SW480 (cell line): ENCODE measurements at places on chromosomes 12 and 14.
A peak's percentile ranks its signal among the peaks of the same experiment; 100 is the strongest.

DNA sequence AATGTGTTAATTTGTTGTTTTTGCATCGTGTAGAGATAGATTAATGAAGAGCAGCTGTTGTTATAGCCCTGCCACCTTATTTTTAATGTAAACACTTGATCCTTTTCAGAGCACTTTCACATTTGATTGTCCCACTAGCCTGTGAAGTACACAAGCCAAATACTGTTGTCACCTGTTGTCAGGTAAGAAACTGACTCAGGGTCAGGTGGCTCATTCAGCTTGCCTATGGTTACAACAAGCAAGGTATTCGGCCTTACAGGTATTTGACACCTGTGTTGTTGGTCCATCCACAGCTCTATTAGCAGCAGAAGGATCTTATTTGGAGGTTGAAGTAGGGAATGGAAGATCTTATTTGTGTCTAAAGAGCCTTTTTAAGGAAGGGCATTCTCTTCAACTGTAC is 108.9 kb downstream of the GPR135 start:
- DNase-seq: no peak

DNA sequence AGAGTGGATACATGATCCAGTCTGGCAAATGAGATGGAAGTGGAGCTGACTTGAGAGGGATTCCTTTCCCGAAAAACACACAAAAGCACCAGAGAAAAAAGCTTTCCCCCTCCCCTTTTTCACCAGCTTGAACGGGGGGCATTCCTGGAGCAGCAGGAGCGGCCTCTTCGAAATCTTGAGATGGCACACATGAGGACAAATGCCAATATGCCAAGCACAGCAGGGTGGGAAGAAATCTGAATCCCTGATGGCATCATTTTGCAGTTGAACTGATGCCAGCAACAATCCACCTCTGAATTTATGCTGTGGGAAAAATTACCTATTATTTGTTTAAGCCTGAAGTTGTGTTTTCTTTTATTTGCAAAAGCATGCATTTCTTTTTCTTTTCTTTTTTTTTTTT is 29.7 kb upstream of the BICD1 start:
- DNase-seq: no peak

DNA sequence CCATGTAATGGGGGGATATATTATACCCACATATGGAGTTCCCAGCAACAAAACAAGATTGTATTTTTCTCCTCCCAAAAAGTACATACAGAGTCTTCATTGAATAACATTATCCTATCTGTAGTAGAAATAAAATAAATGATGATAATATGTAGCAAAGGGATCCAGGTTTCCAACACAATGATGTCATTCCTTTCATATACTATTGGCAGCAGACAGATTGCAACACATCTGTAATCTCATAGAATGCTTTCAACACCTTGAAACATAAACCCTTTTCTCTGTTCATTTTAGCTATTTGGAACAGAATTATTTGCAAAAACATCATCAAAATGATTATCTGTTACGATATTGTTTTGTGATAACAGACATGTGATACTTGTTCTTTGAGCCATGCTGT is 317.6 kb downstream of the DPF3 start:
- no peak for DNase-seq

- DNase-seq: no peak
Measured at GRCh38 chr12:119689935-119690500, 22.1 kb downstream of the PRKAB1 start.

DNA sequence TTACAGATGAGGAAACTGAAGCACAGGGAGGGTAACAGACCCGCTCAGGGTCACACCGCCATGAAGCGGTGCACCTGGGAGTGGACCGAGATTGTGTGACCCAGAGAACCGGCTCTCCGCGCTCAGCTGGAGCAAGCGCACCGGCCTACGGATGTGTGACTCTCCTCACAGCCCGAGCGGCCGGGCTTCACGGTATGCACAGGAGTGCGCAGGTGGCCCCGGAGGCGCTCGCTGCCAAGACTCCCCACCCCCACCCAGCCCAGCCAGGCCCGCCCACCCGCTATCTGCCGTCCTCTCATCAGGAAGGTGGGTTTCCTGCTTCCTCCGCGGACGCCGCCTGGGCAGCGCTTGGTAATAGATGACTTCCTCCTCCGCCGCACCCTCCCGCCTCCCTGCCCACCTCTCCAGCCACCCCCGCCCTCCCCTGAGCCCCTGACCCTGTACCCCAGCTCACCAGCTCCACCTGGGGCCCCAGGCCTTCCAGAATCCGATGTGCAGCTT is 110.7 kb downstream of the NCOR2 start:
- no peak for DNase-seq

GRCh38 chr12:19458733-19459132 is 19.4 kb downstream of the AEBP2 start:
- no peak for DNase-seq

GRCh38 chr12:119594772-119595445 is 1.3 kb downstream of the TMEM233 start:
- no peak for DNase-seq

DNA sequence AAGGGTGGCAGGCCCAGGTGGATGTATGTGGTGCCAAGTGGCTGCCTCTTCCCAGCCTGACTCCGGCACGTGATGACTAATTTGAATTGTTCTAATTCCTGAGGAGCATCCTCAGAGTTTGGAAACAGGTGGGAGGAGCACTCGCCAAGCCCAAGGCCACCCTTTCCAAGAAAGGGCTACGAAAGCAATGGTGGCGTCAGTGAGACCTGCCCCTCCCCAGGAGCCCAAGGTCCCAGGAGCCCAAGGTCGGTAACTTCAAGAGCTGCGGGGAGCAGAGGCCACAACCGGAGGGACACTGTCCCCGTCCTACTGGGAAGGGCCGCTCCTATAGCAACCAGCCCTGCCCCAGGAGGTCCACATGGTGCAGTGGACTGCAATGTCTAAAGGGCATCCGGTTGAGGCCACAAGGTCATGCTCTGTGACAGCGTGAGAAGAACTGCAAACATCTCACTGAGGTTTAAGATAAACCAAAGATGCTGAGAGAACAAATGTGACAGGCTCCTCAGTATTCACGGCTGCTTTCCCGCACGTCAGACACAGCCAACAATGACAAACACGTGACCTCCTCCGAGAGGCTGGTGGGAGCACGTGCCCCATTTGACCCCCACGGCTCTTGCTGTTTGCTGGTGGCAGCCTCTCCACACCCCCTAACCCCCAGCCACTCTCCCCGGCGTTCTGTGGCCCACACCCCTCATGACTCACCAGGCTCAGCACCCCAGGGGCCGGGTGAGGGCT is 79.6 kb downstream of the ITPK1 start:
- peak; percentile 89 for DNase-seq

DNA sequence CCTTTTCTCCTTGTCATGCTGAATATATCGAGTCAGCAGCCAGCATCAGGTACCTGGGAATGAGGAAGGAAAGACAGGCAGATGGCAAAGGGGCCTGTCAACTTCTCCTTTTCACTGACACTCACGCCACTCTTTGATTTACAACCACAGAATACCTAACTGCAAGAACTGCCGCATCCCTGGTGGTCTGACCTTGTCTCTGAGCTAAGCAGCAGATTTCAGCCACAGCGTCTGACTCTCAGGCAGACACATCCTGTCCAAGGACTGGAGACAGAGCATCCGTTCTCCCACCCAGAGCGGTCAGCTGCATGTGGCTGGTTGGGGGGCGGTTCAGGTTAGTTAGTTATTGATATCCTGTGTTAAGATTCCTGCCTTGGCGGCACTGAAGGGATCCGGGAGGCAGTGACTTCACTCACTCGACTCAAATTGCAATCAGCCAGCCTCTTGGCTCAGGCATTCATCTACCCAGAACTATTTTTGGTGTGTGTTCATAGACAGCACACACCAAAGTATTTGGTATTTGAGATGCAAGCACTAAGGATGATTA is 11.2 kb upstream of the MAP1LC3B2 start:
- no peak for DNase-seq

DNA sequence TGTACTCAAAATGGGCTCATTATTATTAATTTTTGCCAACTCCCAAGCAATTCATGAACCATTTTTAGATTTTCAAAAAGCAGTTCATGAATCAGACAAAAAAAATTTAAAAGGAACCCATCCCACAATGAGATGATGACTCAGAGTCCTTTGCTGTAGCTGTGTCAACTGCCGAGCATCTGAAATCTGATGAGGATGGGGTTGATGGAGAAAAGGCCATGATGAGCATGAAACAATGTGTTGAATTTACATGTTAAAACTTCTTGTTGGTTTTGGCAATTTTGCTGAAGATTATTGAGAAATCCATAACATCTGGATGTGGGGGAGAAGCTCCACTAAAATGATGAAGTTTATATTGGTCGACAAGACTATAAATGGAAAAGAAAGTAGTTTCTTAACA is 378.0 kb downstream of the FOXG1 start:
- no peak for DNase-seq

GRCh38 chr14:68459480-68460136 is 333.3 kb downstream of the ZFP36L1 start:
- DNase-seq: no peak

DNA sequence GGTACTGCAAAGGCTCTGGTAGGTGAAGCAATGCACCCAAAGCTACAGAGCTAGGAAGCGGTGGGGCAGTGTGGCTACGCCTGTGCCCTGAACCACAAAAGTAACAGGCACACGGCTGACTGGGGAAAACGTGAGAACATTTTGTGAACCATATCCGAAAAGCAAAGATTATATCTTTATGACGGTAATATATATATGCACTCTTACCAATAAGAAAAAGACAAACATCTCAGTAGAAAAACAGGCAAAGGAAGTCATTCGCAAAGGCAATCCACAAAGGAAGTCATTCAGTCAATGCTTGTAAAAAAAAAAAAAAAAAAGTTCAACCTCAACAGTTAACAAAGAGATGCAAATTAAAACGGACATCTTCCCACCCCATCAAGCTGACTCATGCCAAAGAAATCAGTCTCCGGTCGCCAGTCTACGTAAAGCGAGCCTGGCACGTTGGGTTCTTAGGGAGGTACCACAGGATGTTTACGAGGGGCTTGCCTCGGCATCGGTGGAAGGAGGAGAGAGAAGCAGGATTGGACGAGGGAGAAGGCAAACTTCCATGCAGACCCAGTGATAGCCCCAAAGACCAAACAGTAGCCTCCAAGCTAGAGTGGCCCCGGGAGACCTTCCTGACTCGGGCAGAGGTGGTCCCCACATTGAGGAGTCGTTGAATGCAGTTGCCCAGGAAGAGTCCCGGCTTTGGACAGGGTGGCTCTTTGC is 39.4 kb upstream of the PPP2R5C start:
- DNase-seq: peak; percentile 100

DNA sequence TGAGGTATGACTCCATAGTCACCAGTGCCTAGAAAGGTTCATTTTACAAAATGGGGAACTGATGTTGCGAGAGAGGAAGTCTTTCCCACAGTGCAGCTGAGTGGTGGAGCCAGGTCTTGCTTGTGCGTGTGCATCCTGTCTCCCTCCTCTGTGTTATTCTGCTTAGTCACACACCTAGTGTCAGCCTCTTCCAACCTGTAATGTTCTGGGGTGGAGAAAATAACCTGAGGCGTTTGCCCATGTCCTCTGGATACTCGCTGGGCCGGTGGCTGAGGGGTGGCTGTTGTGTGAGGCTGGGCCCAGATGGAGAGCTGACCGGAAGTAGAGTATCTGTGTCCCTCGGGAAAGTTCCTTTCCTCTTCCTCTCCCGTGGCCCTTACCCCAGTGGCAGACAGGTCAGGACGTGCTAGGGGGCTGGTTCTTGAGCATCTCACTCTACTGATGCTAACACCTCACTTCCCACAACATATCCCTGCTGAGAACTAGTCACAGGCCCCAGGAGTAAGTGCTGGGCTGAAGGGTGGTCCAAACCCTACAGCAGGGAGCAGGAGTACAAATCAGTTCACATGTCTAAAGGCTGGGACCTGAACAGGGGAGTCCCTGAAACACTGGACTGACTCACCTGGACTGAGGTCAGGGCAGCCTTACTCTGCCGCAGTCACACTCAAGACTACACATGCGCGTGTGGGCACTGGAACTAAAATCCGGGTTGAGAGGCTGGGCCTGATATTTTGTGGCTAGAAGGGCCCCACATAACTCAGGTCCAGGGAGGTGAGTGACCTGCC is 7.0 kb downstream of the MLF2 start:
- DNase-seq: no peak

DNA sequence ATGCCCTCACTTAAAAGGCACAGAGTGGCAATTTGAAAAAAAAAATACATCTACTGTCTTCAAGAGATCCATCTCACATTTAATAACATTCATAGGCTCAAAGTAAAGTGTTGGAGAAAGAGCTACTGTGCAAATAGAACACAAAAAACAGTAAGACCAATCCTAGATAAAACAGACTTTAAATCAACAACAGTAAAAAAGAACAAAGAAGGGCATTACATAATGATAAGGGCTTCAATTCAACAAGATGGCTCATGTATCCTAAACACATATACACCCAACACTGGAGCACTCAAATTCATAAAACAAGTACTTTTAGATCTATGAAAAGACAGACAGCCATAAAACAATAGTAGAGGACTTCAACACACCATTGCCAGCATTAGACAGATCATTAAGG is 93.6 kb upstream of the PCED1B start:
- no peak for DNase-seq
